ENCODE measurements at places on chromosomes 12 and 14. TPM values are rescaled to one million over a fixed set of nuclear protein-coding genes. Genes with fewer than 3 reads are reported as not detected.
A peak's percentile ranks its signal among the peaks of the same experiment; 100 is the strongest.

ARHGAP9 gene
- 0.79 TPM for total RNA-seq

GRCh38 chr12:120905856-120906384 is 1.8 kb upstream of the SPPL3 start:
- no peak for DNase-seq

EXOC3L4 gene
- total RNA-seq = 3.7 TPM

STON2 gene
- total RNA-seq = 1.6 TPM

DNA sequence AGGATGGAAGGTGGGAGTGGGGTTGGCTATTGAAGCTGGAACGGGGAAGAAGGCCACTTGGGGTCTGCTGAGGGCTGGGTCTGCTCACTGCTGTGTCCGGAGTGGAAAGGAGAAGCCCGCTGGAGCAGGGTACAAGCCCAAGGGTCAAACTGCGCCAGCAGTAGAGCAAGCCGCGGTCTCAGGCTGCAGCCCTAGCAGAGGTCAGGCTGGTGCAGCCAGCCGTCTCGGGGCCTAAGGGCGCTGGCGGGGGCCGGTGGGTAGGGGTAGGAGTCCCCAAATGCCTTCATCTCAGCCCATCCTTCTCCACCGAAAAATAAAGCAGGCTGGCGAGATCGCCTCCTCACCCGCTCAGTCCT is 718 bp upstream of the JDP2 start:
- DNase-seq = no peak

DNA sequence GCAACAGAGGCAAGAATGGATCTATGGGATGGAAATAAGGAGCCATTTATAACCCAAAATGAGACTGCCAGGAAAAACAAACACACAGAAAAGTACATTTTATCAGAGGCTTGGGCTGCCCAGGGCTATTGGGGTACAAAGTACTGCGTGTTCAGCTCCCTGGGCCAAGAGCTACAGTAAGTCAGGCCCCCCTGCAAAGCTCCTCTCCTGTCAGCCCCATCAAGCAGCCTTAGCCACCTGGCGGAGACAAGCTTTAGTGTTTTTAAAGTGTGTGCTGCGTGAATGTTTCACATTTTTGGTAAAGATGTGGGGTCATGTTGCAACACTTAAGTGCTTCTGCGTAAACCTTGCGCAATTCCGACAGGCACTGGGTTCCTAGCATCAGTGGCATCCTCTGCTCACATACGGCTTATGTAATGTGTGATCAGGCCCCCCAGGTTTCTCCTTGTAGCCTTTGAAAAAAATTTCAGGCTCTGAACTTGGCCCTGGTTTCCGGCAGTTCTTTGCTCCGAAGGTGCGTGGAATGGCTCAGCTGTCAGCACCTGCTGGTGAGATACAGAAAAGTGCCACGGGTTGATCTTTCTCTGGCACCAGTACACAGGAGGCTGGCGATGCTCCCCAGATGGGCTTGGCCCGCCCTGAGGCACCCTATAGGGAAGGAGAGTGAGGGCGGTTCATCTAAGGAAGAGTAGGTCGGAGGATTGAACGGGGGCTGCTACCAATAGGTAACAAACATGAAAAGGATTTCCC is 198.7 kb upstream of the EEA1 start:
- DNase-seq = no peak

KRT80 gene
- 65.2 TPM for total RNA-seq

DNA sequence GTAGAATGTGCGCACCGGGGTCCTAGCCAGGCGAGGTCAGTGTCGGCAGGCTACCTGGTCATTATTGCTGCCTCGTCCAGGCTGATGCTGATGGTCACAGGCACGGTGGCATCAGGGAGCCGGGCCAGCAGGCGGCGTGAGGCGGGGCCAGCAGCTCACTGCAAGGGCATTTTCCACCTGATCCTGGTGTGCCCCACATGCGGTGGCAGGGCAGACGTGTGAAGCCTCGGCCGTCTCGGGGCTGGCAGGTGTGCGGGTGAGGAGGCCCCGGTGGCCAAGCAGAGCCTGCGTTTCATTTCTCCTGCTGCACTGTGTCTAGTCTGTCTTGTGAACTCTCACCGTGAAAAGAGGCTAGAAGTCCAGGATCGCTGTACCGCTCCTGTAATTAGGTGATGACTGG is 12.0 kb upstream of the AMN start:
- no peak for DNase-seq

DNA sequence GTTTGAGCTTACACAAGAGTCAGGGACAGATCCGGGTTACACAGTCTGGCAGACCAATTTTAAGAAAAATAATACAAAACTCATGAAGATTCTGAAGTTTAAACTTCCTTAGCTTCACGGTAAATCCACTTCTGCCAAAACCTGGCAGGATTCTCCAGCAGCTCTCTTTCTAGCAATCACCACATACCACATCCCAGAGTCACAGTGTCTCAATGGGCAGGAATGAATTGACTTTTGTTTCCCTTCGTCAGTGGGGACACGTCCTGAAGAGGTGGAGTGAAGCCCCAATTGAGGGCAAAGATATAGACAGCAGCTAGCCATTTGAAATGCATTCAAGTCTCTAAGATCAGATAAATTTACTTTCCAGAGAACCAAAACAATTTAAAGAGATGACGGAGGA is 117.1 kb upstream of the ARHGAP5 start:
- DNase-seq = no peak

- DNase-seq = peak; percentile 95
Measured at GRCh38 chr12:116142936-116143898, 134.3 kb downstream of the MED13L start.

DNA sequence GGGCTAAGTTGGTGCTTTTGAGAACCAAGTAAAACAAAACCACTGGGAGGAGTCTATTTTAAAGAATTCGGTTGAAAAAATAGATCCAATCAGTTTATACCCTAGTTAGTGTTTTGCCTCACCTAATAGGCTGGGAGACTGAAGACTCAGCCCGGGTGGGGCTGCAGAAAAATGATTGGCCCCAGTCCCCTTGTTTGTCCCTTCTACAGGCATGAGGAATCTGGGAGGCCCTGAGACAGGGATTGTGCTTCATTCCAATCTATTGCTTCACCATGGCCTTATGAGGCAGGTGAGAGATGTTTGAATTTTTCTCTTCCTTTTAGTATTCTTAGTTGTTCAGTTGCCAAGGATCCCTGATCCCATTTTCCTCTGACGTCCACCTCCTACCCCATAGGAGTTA is 1.8 kb upstream of the RAB5B start:
- DNase-seq = peak; percentile 85

ESYT1 gene
- 119 TPM for total RNA-seq

IL31 gene
- not detected for total RNA-seq

PTPN6 gene
- total RNA-seq = 0.31 TPM

DNA sequence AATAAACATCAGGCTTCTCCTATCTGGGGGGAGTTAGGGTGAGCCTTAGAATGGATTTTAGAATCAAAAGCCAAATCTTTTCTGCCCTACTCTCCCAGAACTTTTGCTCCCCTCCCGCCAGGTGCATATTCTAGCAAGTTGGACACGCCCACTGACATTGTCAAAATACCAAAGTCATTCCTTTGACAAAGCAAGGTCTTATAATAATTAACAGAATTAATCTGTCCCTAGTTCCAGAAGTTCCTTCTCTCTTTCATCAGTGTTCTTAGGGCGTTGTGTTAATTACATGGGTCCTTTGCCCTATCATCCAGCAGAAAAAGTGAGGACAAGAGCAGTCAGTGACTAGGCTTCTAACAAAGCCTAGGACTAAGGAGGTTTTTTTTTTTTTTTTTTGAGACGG is 2.4 kb downstream of the PRR13 start:
- no peak for DNase-seq

RAB2B gene
- 9.4 TPM for total RNA-seq

HOXC9 gene
- total RNA-seq = 11.0 TPM

- no peak for DNase-seq
Measured at GRCh38 chr14:43896044-43896443, 611.0 kb downstream of the FSCB start.

DNA sequence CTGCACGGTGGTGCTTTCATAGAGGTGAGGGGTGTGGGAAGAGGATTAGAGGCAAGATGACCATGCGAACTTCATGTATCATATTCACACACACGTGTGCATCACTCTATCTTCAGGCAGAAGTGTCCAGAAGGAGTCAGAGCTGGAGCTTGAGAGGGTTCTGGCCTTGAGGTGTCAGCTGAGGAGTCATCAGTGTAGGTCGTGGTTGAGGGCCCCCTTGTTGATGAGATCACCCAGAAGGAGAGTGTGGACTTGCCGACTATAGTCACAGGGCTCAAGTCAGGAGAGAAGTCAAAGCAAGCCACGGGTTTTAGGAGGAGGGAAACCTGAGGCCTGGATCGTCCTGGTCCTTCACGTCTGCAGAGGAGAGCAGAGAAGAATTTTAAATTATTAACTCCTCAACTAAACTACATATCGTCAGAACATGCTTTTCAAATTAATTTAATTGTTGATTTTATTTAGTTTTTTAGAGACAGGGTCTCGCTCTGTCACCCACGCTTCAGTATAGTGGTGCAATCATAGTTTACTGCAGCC is 25.4 kb downstream of the EML1 start:
- no peak for DNase-seq

GRCh38 chr14:59215322-59215721 is 26.9 kb downstream of the DAAM1 start:
- no peak for DNase-seq

Data from A172 (cell line).